ENCODE measurements at places on chromosomes 4 and X.

DNA sequence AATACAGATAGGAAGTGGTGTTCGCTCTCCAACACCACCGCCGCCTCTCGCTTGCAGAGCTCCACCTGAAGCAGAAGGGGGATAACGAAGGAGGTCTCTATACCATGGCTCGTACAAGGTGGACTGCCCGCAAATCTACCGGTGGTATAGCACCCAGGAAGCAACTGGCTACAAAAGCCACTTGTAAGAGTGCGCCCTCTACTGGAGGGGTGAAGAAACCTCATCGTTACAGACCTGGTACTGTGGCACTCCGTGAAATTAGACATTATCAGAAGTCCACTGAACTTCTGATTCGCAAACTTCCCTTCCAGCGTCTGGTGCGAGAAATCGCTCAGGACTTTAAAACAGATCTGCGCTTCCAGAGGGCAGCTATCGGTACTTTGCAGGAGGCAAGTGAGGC, 5.2 kb upstream of the BMP15 start:
- DNase-seq, result no peak

- DNase-seq, result no peak
Observed at GRCh38 chrX:37847733-37848197, 394 bp upstream of the DYNLT3 start.

GRCh38 chr4:95020521-95020920, 262.8 kb downstream of the BMPR1B start:
- no peak for DNase-seq

GRCh38 chr4:77899607-77900006, 37.0 kb downstream of the MRPL1 start:
- no peak for DNase-seq

DNA sequence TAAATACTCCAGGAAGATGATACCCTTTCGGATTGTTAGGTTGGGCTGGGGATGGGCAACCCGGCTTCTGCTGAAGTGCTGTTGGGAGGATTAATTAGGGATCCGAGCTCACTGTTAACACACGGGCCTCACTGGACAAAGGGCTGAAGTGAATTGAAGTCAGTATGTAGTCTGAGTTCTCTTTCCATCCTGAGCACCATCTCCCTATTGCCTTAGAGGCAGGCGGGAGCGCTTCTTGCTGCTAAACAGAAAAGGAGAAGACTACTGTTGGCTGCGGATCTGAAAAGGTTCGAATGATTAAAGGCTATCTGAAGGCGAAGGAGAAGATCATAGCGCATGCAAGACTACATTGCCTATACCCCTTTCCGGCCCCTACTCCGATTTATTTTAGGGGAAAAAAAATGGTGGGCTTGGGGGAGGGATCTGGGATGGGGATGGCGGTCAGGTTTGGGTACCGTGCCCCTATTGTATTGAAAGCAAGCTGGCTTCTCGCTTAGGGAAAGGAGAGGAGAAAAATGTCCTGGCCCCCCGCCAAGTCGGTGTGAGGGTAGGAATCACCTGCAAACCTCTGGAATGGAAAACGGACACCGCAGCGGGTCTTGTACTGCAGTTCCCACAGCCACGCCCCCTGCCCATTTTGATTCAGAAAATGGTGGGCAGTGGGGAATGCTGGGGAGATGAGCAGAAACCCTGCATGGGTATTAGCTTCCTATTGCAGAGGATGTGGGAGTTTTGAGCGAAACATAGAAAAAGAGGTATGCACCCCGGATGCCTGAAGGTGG, 22.3 kb downstream of the MORF4L2 start:
- DNase-seq, result no peak

DNA sequence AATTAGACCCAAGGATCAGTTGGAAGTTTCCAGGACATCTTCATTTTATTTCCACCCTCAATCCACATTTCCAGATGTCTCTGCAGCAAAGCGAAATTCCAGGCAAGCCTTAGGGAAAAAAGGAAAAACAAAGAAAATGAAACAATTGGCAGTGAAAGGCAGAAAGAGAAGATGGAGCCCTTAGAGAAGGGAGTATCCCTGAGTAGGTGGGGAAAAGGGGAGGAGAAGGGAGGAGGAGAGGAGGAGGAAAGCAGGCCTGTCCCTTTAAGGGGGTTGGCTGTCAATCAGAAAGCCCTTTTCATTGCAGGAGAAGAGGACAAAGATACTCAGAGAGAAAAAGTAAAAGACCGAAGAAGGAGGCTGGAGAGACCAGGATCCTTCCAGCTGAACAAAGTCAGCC, at the start of gene PLP1:
TSS of gene PLP1 (plus strand) at position 295 of the 400 bp plus-strand sequence. CDS start 156 bp downstream, outside the sequence.
- no peak for DNase-seq

DNA sequence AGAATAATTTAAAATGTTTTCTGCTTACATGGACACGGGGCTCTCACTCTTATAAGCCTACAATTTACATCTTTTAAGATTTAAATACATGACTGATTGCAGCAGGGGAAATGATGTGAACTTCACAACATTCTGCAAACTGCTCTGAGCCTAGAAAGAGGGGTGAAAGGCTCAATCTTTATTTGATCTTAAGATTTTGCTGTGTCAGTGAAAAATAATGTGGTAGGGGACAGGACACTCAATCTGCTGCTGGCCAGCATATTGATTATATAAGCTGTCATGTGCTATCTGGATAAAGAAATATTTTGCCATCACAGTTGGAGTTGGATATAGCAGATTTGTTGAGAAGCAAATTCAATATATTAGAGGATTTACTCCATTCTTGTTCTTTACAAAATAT, 2210.5 kb downstream of the PCDH7 start:
- DNase-seq, result no peak

- no peak for DNase-seq
Observed at GRCh38 chrX:25198253-25198652, 182.5 kb upstream of the ARX start.
